BJ (cell line): ENCODE measurements at places on chromosomes 7 and 10.

- DNase-seq = no peak
Observed at GRCh38 chr10:25226775-25227682, 52.2 kb downstream of the GPR158 start.

GRCh38 chr7:134440067-134440466, 18.8 kb downstream of the AKR1B1 start:
- no peak for DNase-seq

- DNase-seq = no peak
Observed at GRCh38 chr10:5545778-5546710, 21.3 kb downstream of the CALML3 start.

DNA sequence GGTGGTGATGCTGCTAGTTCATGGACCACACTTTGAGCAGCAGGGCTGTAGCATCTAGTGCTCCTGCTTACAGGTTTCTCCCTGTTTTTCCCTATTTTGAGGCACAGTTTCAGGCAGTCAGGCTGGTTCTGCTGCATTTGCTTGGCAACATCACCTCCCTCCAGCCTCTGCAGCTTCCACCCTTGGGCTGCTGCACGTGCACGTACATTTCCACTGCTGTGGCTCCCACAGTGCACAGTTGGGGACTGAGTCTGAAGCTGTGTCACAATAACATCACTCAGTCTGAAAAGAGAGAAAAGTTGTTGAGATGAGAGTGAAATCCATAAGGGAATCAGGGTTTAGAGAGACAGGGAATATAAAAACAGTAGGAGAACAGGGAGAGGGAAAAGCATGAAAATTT, 230.7 kb upstream of the FZD1 start:
- DNase-seq = no peak

GRCh38 chr10:27383595-27384542, 120.2 kb upstream of the RAB18 start:
- DNase-seq = no peak

- DNase-seq = no peak
Observed at GRCh38 chr7:99137411-99138180, 6.3 kb downstream of the SMURF1 start.

DNA sequence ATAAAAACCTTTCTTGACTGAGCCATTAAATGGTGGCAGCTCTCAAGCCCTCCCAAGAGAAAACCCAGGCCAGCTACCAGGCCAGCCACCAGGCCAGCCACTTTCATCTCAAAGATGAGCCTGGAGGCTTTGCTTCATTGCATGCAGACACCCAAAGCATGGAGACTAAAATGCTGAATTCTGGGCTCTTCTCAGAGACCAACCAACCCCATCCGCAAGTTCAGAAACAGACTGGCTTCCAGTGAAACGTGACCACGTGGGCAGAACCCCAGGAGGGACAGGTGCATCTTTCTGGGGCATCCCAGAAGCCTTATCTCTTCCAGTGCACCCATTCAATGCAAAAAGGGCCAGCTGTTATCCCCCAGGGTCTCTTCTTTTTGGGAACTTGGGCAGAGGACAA, 20.9 kb downstream of the CHST15 start:
- DNase-seq = no peak

- no peak for DNase-seq
Observed at GRCh38 chr10:15027741-15028140, 16.0 kb upstream of the OLAH start.

- DNase-seq = no peak
Observed at GRCh38 chr7:132579260-132579899, 3.1 kb upstream of the PLXNA4 start.

GRCh38 chr10:71492872-71493271, 96.2 kb downstream of the CDH23 start:
- no peak for DNase-seq

DNA sequence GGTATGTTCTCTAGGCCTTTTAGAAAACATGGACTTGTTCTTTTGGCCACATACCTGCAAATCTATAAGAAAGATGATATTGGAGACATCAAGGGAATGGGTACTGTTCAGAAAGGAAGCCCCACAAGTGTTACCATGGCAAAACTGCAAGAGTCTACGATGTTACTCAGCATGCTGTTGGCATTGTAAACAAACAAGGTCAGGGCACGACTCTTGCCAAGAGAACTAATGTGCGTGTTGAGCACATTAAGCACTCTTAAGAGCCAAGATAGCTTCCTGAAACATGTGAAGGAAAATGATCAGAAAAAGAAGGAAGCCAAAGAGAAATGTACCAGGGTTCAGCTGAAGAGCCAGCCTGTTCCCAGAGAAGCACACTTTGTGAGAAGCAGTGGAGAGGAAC, 37.1 kb downstream of the SDK1 start:
- DNase-seq = no peak

- no peak for DNase-seq
Observed at GRCh38 chr10:99540657-99541531, 8.2 kb downstream of the NKX2-3 start.

DNA sequence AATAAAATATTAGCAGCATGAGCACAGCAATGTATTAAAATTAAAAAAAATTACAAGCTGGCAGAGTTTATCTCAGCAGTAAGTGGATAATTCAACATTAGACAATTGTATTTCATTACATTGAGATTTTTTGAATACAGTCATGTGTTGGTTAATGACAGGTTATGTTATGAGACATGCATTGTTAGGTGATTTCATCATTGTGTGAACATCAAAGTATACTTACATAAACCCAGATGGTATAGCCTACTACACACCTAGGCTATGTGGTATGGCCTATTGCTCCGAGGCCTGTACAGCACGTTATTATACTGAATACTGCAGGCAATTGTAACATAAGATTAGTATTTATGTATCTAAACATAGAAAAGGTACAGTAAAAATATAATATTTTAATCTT, 29.7 kb downstream of the CCDC6 start:
- no peak for DNase-seq

- DNase-seq = no peak
Observed at GRCh38 chr10:104472957-104473745, 119.5 kb downstream of the CFAP58 start.

GRCh38 chr7:134071355-134072331, 55.5 kb upstream of the LRGUK start:
- DNase-seq = no peak

DNA sequence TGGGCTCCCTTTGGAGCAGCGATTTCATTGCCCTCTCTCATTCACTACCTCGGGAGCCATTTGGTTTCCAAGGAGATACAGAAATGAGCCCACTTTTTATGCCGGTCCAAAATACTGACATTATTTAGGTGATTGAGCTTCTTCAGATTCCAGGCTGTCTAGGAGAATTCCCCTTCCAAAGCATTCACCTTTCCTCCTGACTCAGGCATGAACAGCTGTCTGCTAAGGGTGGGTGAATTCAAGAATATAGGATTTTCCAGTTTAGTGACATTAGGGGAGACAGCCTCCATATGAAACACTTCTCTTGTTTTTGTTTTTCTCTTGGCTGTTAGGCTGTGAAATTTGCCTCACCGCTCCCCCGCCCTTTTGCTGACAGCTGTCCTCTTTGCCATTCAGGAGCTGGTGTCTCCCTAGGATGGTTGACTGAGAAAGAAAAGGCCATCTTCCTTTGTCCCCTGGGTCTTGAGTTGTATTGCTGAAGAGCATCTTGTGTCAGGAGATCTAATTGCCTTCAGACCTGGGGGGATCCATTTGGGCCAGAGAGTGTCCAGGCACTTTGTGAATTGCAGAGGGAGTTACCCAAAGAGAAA, 56.7 kb downstream of the LRRC4 start:
- DNase-seq = no peak

DNA sequence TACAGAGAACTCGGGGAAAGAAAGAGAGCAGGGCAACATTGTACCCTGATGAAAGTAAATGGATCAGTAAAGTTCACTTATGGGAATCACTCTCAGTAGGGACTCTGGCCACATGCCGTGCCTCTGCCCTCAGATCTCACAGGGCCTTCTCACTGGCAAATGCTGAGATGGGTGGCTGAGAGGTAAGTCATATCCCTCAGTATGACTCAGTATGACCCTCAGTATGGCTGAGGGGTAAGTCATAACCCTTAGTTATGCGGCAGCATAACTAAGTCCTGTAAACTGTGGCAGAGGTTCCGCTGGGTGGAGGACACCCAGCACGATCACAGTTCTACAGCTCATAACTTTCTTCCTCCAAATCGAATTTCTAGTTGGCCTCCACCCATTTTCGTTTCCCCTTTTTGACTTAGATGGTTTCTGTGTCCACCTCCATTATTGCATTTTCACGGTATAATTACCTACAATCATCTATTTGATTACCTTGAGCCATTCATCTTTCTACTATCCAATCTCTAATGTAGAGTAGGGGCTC, 26.5 kb upstream of the WNT16 start:
- no peak for DNase-seq

- DNase-seq = no peak
Observed at GRCh38 chr10:26215935-26216584, 514 bp upstream of the GAD2 start.
